NCI-H345 (cell line): ENCODE measurements at places on chromosomes 13 and 19.

GRCh38 chr13:26500618-26501320 is 56.7 kb upstream of the WASF3 start:
- DNase-seq: no peak

GRCh38 chr13:106369858-106370257 is 165.6 kb downstream of the EFNB2 start:
- no peak for DNase-seq

GRCh38 chr13:103006641-103007426 is 59.4 kb downstream of the SLC10A2 start:
- no peak for DNase-seq

GRCh38 chr13:113491418-113491883 is 940 bp upstream of the DCUN1D2 start:
- DNase-seq: peak; percentile 2

- DNase-seq: no peak
Observed at GRCh38 chr13:40779049-40779448, 8.1 kb upstream of the MRPS31 start.

- no peak for DNase-seq
Observed at GRCh38 chr13:81927347-81927746, 1586.4 kb upstream of the SPRY2 start.

DNA sequence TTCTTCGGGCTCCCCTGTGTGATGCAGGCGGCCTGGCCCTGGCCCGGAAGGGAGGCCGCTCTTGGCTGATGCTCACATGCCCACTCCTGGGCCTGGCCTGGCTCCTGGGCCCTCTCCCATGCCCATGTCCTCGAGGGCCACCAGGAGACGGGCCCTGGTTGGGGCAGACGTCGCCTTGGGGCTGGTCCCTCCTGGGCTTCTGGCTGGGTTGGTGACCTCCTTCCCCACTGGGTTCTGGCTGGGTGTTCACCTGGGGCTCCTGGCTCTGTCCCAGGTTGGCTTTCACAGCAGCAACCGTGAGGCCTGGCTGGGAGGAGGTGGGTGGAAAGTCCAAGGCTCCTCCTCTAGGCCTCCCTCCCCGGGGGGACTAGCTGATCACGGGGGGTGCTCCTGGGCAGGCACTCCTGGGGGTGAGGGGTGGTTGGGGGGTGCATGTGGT is 15.5 kb upstream of the SLC7A10 start:
- no peak for DNase-seq

DNA sequence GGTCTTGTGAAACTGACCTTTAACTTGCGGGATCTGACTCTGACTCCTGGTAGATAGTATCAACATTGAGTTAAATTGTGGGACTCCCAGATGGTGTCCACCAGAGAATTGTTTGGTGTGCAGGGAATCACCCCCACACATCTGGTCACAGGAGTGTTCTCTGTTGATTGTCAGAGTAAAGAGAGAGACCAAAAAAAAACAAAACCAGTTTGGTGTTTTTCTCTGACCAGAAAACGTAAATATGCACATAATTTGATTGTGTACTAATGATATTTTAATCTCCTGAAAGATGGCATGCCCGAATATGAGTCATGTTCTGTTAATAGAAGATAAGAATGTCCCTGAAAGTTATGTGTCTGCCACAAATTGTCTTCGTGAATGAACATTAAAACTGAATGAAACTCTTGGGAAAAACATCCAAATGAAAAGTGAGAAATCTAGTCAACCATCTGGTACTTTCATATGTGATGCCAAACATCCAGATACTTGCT is 118.5 kb upstream of the GPC6 start:
- DNase-seq: no peak
